ENCODE measurements at places on chromosomes 11 and 22.

DNA sequence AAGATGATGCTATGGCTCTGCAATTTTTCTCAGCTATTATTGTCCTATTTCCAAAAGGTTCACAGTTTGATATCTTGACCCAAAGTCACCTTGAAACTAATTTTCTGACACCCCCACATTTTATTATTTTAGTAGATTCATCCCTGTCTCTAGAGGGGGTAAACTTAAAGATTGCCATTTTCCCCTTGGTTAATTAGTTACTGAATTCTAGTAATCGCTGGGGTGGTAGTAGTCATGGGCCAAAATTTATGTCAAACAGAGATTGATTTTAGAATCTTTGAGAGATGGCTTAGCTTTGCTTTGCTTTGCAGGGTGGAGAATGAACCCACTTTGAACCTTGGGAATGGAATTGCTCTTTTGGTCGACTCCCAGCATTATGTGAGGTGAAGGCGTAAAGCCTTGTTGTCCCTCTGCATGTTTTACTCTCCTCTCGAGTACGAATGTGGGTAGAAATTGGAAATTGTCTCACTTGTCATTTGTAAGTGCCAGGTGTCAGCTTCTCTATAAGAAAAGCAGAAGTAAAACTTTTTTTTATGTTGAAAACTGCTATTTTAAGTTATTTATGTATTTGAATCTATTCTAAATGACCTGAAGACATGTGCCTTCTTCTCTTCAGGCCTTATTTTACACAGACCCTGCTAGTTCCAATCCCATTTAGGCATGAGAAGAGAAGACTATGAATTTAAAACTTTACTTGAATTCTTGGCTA, 42.4 kb upstream of the RCE1 start:
- DNase-seq, result no peak

GRCh38 chr22:46769191-46769675, 6.8 kb downstream of the TBC1D22A start:
- DNase-seq, result no peak

DNA sequence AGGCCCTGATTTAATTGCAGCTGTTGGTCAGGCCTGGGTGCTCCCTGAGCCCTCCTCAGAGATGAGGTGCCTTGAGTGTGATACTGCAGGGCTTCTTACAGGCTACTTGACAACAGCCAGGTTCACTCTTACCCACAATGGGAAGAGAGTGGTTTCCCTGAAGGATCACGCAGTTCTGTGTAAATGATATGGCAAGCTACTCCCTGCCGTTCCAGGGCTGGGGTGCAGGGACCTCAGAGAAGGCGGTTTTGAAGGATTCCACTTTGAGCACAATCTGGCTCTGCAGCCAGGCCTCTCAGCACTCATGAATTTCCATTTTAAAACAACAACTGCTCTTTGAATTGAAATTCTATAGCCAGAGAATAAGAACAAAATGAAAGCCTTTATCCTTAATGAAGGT, 92.9 kb downstream of the SLC17A6 start:
- no peak for DNase-seq

- DNase-seq, result no peak
Measured at GRCh38 chr11:120125024-120125423, 12.9 kb downstream of the TRIM29 start.

DNA sequence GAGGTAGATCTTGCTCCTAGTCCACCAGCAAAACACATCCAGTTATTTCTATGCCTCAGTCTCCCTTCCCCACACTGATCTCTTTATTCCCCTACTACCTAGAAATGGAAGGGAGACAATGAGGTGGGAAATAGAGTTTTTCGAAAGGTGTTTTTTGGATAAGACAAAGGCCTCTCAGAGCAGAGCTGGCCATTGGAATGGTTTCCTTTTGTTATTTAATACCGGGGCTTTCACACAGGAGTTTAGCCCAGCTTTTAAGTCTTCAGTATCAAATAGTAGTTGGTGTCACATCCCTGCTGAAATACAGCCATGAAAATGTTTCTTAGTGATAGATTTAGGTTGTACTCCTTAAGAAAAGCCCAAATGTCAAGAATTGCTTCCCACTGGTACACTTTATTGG, 65.4 kb upstream of the B3GAT1 start:
- no peak for DNase-seq

GRCh38 chr22:50199829-50200460, 866 bp upstream of the SELENOO start:
- DNase-seq, result no peak

Measured in naive thymus-derived CD4-positive, alpha-beta T cell (primary cell).